ENCODE measurements at places on chromosomes 11 and 22.

DNA sequence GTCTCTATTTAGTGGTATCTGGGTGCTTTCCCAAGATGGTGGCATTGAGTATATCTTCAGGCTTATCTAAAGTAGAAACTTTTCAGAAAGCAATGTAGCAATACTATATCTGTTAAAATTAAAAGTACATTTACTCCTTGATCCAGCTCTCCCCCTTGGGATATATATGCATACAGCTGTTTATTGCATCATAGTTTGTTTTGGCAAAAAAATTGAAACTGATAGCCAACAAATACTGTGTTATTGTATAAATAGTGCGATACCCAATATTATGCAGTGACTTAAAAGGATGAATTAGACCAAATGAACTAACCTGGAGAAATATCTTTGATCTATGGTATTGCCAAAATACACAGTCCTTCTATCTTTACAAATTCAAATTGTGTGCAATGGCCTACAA is 8.4 kb upstream of the OR10A3 start:
- no peak for DNase-seq

GRCh38 chr11:35523331-35523768 is 2.1 kb downstream of the PAMR1 start:
- DNase-seq, result no peak

DNA sequence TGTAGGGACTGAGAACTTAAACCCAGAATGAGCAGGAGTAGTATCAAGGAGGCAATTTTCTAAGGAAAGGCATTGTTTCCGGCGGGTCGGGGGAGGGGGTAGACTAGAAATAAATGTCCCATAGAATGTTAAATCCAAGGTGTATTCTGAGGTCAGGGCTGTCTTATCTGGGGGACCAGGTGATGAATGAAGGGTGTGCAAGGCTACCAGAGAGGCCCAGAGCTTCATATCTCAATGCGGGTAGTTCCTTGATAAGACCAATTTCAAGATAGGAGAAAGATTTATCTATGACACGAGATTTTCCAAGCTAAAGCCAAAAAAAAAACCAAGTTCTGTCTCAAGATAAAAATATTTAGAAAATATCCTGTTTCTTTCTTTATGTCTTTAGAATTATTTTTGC is 8.3 kb upstream of the RCE1 start:
- DNase-seq, result no peak

DNA sequence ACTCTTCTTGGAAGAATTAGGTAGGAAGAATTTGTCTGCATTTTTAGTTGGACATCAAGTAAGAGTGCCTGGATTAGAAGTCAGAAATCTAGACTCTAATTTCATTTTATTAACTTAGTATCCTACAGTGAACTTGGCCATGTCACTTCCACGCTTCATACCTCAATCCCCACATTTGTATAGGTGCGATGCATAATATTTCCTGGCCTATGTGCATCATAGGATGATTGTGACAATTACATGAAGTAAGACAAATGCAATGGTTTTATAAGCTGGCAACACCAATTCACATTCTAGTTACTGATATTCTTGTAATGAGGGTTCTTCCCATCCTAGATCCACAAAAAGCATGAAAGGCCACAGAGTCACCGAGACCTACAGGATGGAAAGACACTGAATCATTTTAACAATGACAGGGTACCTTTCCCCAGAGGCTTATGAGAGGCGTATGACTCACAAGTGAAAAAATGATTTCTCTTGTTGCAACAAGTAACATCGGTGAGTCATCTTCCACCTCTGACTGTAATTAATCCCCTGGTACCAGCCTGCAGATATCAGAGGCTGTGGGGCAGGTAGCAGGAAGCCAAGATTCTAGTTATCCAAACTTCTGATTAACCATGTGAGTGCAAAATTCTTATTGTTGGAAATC is 56.0 kb upstream of the OR5AK2 start:
- DNase-seq, result no peak

DNA sequence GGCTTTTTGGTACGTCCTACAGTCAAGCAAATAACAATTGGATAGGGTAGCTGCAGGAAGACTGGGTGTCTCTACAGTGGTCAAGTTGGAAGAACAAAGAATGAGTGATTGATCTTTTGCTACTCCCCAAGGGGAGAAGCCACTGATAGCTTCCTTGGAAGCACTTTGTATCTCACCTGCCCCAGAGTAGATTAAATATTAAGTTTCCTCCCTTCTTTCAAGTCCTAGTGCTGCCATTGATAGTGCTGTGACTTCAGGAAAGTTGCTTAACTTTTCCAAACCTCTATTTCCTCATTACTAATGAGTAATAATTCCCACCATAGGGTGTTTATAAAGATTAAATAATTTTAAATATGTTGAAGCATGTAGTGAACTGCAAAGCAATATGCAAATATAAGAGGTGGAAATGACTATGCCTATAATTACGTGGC is 35.6 kb upstream of the EHF start:
- DNase-seq, result no peak

DNA sequence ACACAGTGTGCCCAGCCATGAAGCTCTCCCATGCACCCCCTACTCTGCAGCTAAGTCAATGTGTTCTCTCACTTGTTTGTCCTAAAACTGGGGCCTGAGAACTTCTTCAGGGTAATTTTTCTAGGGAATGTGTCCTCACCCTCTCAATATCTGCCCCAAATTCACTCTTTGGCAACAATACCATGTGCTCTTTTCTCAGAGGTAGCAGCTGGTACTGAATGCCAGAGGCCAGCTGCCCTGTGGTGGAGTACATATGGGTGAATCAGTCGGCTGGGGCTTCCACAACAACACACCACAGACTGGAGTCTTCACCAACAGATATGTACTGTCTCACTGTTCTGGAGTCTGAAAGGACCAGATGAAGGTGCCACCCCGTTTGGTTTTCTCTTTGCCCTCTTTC is 97.7 kb upstream of the TOP3B start:
- no peak for DNase-seq
